ENCODE measurements at places on chromosomes 1 and 21.

GRCh38 chr1:55959136-55959548 is 620.2 kb downstream of the PLPP3 start:
- DNase-seq, result no peak

- DNase-seq, result no peak
Measured at GRCh38 chr21:19565587-19565986, 1162.0 kb upstream of the TMPRSS15 start.

- no peak for DNase-seq
Measured at GRCh38 chr1:53037159-53037558, 24.9 kb upstream of the PODN start.

- no peak for DNase-seq
Measured at GRCh38 chr1:20830378-20830777, 43.3 kb upstream of the HP1BP3 start.

- DNase-seq, result peak; percentile 71
Measured at GRCh38 chr1:94061513-94062443, 59.2 kb downstream of the ABCA4 start.

DNA sequence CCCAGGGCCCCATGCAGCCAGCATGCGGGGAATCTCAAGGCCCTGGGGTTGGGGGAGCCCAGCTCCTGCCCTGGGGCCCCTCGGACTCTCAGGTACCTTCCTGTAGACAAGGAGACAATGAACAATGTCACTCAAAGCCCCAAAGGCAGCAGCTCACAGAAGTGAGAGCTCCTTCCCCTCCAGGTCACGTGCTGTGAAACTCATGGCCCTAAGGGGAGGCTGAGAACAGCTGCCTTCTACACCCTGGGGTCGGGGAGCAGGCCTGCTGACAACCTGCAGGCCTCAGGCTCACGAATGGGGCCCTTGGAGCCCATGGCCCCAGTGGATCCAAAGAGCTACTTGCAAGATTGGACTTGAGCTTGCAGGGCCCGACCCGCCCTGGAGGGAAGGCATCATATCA is 3.2 kb downstream of the MEGF6 start:
- DNase-seq, result no peak

DNA sequence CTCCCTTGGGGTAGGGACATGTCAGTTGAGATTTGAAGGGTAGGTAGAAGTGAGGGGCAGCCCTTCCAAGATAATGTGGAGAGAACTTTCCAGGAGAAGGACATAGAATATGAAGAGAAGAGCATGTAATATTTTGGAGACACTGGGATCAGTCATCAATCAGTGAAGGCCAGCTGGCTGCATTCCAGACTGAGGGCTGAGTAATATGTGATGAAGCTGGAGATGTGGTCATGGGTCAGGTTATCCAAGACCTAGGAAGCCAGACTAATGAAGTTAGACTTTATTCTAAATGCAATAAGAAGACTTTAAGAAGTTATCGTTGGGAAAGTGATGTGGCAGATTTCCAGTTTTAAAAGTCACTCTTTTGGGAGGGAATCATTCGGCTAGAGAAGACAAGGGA is 262.0 kb downstream of the HMCN1 start:
- DNase-seq, result no peak

- DNase-seq, result no peak
Measured at GRCh38 chr1:212346601-212347000, 61.4 kb downstream of the PPP2R5A start.

DNA sequence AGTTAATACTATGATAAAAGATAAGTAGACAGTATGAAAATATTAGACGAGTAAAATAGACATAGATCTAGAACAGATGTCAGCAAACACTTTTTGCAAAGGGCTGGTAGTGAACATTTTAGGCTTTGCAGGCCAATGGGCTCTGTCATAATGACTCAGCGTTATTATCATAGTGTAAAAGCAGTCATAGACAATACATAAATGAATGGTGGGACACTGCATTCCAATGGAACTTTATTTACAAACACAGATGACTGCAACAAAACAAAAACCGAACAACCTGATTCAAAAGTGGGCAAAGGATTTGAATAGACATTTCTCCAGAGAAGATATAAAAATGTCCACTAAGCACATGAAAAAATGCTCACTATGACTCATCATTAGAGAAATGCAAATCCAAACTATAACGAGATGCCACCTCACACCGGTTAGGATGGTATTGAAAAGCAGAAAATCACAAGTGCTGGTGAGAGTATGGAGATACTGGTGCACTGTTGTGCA is 7.3 kb downstream of the GSTM5 start:
- no peak for DNase-seq

DNA sequence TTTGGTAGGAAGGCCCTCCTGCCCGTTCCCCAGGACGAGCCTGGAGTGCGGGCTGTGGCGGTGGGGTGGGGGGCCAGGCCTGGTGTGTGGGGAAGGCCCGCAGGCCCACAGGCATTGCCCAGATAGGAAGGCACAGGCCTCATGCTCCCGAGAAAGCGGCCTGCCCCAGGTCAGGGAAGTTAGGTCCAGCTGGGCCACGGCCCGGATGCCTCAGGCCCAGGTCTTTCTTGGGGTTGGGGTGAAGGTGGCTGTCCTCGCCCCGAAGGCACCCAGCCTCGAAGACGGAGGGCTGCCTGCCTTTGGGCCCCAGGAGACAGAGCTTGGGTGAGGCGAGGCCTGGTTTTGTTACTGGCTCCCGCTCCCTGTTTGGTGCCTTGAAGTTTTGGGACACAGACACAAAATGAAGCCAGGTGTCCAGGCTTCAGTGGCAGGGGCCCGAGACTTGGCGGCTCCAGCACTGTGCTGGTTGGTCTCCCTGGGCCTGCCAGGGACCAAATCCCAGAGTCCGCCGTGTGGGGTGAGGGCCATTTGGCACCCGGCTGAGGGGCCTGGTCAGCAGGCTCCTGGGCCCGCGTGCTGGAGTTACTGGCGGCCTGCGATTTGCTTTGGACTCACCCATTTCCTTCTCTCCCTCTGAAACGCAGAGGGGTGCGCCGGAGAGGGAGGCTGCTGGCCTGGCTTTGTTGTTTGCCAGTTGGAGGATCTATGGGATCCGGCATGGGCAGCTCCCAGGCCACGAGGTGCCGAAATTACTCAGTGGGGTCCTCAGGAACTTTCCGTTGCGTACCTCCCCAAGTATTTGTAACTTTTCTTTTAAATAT is 2.0 kb downstream of the SKI start:
- no peak for DNase-seq

GRCh38 chr1:70866542-70867264 is 180.9 kb downstream of the PTGER3 start:
- DNase-seq, result peak; percentile 99

DNA sequence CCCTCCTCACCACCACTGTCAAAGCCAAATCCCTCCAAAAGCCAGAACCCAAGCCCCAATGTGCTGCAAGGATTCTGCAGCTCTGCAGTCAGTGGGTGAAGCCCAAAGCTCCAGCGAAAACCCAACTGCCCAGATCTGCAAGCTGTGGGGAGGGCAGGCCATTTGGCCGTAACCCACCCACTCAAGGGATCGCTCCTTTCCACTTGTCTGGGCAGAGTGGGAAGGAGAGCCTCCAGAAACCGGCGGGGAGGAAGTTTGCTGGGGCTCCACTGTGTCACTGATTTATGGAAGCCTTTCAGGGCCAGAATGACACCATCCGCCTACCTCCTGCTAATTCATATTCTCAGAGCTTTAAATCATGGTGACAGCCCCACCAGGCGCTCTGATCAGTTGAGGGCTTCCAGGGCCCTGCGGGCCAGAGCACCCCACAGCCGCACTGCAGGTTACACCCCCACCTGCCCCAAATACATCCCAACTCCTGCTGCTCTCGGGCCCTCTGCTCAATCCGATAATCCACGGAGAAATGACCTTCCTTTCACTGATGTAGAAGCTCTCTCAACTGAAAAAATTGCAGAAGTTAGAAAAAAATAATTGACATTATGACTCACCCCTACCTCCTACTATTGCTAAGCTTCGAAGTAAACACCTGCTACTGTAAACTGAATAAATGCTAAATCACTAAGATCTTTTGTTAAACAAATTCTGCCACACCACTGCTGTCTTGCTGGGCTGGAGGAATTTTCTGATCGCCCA is 40.6 kb upstream of the RAB4A start:
- DNase-seq, result no peak

DNA sequence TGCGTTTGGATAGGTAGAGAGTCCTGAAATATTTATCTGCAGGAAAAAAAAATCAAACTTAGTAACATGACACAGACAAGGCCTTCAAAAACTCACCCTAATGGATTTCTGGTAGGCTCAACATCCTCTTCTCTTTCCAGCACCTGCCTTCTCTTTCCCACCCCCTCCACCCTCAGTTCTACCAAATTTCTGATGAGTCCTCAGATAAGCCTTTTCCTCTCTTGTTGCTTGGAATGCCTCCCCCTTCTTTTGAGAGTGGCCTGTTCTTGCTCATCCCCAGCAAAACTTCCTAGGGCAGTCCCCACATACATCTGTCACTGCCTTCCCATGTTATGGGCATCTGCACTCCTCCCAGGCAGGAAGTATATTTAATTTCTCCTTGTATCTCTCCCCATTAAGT is 7.6 kb upstream of the LBR start:
- no peak for DNase-seq

GRCh38 chr1:12188115-12188514 is 21.3 kb downstream of the TNFRSF1B start:
- no peak for DNase-seq

GRCh38 chr21:46319186-46319585 is 4.5 kb downstream of the C21orf58 start:
- no peak for DNase-seq

DNA sequence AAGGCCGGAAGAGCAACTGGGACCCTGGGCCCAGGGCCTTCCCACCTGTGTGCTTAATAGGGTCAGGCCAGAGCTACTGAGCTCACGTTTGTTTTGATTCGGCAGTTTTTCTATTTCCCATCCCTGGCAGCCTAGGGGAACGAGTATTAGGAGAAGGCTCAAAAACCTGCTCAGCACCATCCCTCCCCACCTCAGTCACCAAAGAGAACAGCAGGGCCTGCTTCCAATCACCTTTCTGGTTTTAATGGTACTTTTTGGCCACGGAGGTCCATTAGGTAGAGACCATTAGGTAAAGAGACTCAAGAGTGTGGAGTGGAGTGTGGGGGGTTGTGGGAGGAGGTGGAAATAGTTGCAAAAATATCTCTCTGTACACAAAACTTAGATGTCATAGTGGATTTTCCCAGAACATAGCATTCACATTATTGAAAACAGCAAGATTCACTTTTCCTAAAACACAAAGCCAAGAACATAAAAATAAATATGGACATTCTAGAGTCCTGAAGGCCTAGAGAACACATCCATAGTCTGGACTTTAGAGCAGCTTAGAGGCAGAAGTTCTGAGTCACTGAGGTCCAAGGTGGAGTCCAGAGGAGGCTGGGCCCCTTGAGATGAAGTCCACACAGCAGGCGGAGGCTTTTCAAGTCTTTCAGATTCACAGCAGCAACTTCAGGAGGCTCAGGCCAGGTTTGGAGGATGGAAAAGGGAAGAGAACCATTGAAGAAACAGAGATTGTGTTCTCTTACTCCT is 19.5 kb downstream of the NUAK2 start:
- no peak for DNase-seq

DNA sequence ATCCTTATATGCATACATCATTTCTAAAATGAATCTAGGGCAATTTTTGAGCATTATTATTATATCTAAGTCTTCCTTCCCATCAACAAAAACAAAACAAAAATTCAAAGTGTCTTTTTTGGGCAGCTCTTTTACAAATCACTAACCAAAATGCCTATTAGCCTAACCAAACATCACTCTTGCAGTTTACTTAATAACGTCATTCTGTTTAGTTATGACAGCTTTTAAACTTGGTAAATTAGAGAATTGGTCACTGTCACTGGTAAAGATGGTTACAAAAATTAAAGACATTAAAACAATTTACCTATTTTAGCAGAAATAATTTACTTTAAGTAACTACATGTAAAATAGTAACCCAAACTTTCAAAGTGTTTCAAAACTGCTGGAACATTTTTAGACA is 2.8 kb downstream of the ARHGAP29 start:
- DNase-seq, result no peak

GRCh38 chr1:93814795-93815340 is 64.1 kb downstream of the DNTTIP2 start:
- no peak for DNase-seq

DNA sequence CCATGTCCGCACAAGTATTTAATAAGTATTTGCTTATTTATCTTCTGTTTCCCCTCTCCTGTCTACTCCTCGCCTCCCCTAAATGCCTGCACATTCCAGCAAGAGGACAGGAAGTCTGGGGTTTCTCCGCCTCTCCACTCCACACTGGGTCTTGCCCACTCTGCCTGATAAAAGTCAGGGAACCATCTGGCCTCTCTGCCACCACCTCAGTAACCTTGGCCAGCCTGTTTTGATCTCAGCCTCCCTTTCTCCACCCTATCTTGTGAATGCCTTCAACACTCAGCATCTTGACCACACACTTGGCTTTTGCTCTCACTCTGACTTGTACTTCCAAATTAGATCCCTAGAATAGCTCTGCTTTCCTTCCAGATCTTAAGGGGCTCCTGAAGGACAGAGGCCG is 165.3 kb upstream of the UBE2U start:
- no peak for DNase-seq

DNA sequence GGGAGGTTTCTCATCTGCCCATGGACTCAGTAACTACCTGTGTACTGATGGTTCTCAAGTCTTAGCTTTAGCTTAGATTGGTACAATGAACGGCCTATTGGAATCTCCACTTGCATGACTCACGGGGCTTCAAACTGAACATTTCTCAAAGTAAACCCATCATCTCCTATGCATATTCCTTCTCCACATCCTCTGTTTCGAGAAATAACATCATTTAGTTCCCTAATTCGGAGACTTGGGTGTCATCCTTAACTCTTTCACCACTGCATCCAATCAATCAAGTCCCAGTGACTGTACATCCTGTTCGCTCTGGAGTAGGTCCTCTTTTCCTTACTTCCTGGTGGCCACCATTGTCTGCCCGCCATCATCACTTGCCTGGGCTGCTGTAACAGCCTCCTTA is 55.8 kb downstream of the LGR6 start:
- no peak for DNase-seq

DNA sequence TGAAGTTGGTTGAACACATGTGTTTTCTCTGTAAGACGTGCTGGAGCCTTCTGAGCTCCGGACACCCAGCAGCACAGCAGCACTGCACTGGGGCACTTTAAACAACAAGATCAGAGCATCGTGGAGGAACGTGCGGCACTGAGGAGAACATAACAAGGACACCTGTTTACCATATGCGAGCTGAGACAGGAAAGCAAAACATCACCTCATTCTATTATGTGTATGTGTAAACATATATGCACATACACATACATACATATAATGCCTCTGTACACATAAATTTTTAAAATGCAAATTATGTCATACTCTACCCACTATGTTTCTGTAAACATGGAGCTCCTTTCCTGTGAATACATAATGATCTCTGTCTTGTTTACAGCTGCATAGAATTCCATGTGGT is 3.2 kb upstream of the KRTAP10-6 start:
- no peak for DNase-seq

DNA sequence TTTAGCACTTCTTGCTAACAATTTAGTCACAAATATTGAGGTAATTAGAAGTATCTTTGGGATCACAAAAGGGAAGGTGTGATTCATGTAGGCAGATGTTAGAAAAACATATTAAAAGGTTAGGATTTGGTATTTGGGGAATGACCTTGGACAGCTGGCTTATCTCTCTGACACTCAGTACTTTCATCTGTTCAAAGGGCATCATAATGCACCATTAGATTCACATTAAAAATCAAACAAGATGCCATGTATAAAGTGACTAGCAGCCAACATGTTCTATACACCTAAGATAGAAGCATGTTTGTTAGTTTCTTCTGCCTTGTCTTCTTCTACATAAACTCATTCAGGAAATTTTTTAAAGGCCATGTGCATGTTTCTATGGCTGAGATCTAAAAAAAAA is 56.5 kb upstream of the ESRRG start:
- no peak for DNase-seq

GRCh38 chr1:183885142-183885735 is 80.3 kb downstream of the RGL1 start:
- no peak for DNase-seq
